ENCODE measurements at places on chromosomes 11 and 22.

DNA sequence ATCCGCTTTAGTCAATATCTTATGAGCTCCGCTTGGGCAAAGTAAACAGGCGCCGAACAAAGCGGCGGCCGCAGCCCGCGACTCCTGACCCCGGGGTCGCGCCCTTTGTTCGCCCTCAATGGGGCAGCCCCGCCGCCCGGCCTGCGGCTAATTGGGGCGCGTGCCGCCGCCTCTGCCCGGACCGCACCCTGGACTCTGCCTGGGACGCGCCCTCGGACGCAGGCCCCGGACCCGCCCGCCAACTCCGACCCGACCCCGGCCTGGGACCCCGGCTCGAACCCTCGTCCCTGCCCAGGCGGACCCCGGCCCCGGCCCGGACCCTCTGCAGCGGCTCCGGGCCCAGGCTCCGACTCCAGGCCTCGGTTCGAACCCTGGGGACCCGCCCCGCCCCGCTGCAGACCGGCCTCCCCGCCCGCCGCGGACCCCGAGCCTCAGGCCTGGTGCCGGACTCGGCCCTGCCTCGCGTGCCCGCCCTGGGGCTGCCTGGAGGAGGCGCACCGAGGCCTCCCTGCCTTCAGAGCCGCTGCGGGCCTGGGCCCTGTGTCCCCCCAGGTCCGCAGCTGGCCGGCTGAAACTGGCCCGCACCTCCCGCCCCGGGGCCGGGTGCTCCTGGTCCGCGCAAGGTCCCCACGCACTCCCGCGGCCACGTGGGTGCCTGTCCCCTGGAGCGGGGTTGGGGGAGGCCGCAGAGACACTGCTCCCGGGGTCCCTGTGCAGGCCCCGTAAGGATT, 84.7 kb upstream of the WNT7B start:
- no peak for DNase-seq

DNA sequence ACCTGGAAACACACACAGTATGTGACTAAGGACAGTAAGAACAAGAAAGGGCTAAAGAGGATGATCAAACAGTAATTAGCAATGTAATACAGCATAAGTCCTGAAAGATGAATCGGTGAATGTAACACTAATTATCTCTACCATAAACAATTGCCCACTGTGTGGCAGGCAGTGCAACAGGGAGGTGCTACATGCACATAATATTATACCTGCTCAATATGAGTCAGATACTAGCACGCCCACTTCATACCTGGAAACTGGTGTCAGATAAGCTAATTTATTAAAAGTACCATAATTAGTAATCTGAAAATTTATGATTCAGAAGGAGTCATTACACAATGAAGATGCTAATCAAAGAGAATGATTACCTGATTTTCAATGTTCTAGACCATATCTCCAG, 14.9 kb downstream of the CASP12 start:
- DNase-seq, result no peak

GRCh38 chr22:34334893-34335292, 414.6 kb upstream of the LARGE1 start:
- DNase-seq, result no peak

DNA sequence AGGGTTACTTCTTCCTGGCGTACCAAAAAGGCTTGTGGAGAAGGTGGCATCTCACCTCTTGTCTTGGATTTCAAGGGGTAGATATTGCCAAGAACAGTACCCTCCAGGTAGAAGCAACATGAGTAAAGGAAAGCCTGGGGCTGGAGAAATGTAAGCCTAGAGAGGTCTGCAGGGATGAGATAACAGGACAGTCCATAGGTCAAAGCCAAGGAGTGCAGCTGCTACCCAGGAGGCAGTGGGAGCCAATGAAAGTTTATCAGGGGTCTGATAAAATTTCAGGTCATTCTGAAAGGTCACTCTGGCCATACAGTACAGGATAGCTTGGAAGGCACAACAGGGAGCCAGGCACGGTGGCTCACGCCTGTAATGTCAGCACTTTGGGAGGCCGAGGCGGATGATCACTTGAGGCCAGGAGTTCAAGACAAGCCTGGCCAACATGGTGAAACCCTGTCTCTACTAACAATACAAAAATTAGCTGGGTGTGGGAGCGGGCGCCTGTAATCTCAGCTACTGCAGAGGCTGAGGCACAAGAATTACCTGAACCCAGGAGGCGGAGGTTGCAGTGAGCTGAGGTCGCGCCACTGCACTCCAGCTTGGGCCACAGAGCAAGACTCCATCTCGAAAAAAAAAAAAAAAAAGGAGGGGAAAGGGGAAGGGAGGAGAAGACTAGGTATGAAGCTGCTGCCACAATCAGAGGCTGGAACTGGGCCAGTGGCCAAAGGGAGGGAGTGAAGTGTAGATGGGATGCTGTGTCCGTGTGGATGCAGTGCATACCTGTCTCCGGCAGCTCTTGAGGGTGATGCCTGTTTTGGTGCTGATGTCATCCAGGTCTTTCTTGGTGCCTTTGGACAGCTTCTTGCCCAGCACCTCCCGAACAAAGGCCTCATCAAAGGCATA, 1.2 kb downstream of the FIBP start:
- no peak for DNase-seq

- no peak for DNase-seq
These were observed 4.4 kb downstream of the LAMTOR1 start for GRCh38 chr11:72098741-72099140.

DNA sequence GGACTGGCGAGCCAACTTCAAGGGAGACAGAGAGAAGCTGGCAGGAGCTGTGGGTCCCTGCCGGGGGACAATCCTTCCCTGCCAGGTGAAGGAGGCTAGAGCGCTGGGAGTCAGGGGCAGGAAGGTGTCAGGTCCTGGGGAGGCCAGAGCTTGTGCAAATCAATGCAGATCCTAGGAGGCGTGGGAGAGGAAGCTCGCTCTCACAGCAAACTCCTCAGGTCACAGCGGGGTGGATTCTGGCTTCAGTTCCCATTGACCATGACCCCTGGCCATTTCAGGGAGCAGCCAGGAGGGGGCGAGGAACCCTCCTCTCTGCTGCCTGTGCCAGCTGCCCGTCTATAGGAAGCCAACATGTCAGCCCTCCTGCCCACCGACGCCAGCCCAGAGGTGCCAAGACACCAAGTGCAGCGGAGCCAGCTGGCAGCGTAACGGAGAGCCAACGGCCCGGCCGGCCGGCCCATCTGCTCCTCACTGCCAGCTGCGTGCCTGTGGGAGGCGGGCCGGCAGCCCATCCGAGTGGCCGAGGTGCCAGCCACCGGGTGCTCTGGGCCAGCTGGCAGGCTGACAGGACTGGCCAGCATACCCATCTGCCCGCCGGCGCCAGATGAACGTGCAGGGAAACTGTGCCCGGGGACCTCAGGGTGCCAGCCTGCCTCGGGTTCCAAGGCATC, 374.8 kb downstream of the MIAT start:
- DNase-seq, result no peak

DNA sequence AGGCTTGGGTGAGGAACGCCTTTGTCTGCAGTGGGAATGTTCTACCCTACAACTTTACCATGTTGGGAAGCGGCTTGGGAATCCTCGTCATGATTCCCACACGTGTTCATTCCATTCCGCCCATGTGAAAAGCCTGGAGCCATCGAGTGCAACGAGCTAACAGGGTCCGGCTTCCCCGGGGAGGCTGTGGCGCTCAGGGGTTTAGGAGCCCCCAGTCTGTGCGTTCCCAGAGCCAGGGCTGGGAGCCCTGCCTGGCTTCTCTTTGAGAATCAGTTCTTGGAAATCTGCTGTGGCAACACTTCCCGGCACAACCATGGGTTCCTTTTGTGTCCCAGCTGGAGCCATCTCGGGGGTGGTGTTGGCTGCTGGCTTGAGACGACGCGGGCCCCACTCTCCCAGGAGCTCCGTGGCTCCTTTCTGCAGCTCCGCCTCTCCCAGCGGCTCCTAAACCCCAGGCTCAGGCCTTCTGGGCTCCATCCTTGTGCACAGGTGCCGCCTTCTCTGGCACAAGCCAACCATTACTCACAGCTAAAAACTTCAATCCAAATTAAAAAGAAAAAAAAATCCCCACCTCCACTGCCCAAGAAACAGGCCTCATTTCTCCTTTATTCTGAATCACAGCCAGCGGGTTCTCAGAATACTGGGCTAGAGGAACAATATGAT, 18.7 kb upstream of the PPFIA1 start:
- no peak for DNase-seq

Measured in naive thymus-derived CD4-positive, alpha-beta T cell (primary cell).